ENCODE measurements at places on chromosomes 3 and 15.
A peak's percentile ranks its signal among the peaks of the same experiment; 100 is the strongest.

GRCh38 chr3:78348664-78349063, 1308.8 kb downstream of the ROBO2 start:
- DNase-seq, result no peak

- DNase-seq, result no peak
Observed at GRCh38 chr15:29056839-29057450, 171.2 kb downstream of the APBA2 start.

- no peak for DNase-seq
Observed at GRCh38 chr3:72123908-72124441, 339.0 kb upstream of the PROK2 start.

- DNase-seq, result peak; percentile 39
Observed at GRCh38 chr3:8629151-8630021, 15.2 kb downstream of the SSUH2 start.

DNA sequence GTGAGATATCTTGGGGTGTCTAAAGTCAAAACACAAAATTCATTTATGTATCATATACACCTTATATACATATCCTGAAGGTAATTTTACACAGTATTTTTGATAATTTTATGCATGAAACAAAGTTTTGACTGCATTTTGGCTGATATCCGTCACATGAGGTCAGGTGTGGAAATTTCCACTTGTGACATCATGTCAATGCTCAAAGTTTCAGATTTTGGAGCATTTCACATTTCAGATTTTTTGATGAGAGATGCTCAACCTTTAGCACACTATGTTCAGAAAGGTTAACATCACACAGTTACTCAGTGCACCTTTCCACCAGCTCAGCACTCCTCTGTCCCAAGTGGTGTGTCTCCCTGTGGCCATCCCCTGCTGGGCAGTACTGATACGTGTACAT, 37.7 kb upstream of the CPB1 start:
- DNase-seq, result no peak

- no peak for DNase-seq
Observed at GRCh38 chr15:101004500-101004899, 85.3 kb downstream of the LRRK1 start.

DNA sequence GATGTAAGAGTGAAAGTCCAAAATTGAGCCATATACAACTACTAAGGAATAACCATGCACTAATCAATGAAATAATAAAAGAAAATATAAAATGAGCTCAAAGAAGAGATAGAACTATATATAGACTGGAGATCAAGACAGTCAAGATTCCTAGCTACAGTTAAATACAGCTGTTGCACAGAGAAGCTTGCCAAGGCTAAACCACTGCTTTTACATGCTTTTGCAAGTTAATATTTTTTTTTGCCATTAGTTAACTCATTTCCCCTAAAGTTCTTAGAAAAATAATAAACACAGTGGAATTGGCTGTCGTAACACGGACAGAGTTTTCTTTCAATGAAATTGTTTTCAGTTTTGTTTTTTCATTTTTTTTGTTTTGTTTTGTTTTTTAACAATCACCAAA, 123.0 kb downstream of the VGLL3 start:
- no peak for DNase-seq

DNA sequence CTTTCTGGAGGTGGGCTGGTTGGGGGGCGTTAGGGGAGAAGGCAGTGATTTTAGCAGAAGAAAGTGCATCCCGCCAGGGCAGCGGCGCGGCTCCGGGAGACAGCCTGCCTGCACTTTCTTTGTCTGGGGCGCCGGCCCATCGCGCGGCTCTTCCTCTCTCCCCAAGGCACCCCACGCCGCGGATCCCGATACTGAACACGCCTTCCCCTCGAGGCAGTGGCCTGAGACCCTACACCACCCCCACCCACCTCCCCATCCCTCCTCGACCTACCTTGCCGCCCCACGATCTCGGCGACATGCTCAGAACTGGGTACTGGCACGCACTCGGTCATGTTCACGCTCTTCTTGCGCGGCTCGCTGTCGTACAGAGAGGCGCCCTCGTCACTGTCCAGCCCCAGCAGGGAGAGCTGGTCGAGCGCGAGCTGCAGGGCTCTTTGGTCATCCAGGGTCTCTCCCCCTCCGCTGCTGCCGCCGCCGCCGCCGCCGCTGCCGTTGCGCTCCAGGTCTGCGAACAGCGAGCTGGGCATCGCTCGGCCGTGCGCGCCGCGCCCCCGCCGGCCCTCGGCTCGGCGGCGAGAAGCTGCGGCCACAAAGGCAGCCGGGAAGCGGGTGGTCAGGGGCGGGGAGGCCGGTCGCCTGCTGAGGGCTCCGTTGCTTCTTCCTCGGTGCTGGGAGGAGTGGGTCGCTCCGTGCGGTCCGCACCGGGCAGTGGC, 483 bp downstream of the MEX3B start:
- peak; percentile 9 for DNase-seq

DNA sequence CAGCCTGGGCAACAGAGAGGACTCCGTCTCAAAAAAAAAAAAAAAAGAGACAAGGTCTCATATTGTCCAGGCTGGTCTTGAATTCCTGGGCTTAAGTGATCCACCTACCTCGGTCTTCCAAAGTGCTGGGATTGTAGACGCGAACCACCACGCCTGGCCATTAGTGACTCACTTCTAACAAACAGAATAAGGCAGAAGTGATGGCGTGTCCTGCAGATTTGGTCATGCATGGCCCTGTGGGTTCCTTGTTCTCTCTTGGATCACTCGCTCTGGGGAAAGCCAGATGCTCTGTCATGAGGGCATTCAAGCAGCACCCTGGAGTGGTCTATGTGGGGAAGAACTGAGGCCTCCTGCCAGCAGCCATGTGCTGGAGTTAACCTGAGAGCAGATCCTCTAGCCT, 27.4 kb upstream of the TJP1 start:
- DNase-seq, result no peak

DNA sequence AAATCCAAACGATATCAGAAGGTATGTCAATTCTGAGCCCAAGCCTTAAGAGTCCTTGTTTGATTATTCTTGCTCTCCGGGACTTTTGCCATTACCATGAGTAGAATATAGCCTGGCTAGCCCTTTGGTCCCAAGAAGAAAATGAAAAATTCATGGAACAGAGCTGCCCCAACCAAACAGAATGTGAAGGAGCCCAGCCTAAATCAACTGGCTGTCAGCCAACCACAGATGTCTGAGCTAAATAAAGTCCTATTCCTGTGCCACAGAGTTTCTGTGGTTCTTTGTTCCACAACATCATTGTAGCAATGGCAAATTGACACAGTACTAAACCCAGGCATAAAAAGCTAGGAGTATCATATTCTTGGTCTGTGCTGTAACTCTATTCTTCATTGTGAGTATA, 185.2 kb downstream of the CPNE4 start:
- no peak for DNase-seq

- no peak for DNase-seq
Observed at GRCh38 chr3:169676925-169677537, 13.5 kb upstream of the MECOM start.

DNA sequence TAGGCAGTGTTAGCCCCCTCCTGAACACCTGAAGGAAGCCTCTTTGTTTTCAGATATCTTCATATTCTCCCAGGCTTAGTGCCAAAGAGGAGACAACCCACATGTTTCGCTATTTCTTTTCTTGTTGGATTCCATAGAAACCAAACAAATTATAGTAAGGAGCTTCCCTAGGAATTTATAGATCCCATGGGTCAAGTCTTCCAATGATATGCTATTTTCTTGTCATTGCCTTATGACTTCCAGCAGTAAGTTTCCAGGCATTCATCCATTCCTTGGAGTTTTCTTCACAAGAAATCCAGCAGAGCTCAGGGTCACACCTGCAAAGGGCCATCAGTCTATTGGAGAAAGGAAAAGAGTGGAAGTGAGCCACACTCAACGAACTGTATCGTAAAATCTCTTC, 9.9 kb upstream of the KCNMB2 start:
- DNase-seq, result no peak

DNA sequence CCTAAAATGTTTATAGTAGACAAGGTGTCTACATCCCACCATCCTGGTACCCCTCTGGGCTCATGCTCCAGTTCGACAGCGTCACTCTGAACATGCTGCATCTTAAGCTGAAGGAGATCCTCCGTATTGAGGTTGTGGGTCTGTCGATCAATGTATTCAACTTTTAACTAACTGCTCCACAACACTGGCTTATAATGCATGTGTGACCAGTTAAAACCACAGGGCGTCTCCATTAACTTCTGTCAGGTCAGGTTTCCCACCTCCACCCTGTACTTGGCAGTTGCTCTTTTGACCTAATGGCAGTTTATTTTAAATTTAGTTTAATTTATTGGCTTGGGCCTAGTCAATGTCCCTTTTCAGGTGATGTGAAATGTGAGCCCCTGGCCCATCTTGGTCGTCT, 17.8 kb upstream of the RARRES1 start:
- DNase-seq, result no peak

GRCh38 chr15:50116477-50116876, 2.6 kb downstream of the ATP8B4 start:
- no peak for DNase-seq

DNA sequence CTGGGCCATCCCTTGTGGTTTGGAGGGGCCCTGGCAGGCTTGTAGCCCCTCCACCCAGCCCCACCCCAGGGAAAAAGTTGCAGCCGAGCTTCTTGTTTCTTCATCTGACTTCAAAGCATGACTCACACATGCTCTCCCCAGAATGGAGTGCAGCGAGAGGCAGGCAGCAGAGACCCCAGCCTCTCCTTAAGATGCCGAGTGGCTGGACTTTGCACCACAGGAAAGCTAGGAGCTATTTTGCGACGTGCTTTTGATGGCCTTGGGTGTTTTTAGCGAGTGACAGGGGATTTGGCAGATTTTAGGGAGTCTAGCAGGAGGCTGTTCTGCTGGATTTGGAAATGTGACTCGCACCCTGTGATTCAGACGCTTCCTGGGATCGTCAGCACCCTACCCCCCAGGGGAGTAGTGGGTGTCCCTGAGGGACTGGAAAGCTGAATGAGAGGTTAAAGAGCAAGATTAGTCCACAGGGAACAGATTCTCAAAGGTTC, 14.2 kb downstream of the BAHD1 start:
- DNase-seq, result no peak

GRCh38 chr15:58441376-58442070, 9.7 kb downstream of the LIPC start:
- no peak for DNase-seq

DNA sequence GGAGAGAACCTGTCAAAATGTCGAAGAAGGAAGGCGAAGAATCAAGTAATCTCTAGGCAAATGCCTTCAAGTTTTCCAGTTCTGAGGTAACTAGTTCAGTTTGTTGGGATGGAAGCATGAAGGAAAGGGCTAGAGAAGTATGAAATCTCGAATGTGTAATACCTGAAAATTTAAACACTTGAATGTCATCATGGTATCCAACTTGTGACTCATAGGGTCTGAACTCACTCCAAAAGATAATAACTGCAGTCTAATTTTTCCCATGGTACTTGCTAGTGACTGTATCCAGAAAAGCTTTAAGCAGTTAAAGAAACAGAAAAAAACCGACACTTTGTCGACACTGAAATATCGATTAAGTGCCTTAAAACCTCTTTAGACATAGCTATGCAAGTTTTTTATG, 102.9 kb upstream of the CHRM5 start:
- no peak for DNase-seq

GRCh38 chr3:45644063-45644790, 45.0 kb upstream of the SACM1L start:
- DNase-seq, result no peak

DNA sequence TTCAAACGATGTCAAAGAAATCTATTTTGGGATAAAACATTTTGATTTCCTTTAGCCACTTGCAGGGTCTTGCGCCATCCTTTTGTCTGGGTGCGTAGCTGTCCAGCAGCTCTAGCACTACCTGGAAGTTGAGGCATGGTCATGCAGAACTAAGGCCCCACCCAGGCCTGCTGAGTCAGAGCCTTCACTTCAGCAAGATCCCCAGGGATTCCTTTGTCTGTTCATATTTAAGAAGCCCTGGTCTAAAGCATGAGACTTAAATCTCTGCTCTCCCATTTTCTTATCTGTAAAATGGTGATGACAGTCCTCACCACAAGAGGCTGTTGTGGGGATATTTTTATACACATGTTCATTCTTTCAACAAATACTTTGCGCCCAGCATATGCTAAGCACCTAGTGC, 99.0 kb upstream of the CTDSPL start:
- no peak for DNase-seq

GRCh38 chr3:186385856-186386602, 24.0 kb upstream of the DGKG start:
- no peak for DNase-seq

DNA sequence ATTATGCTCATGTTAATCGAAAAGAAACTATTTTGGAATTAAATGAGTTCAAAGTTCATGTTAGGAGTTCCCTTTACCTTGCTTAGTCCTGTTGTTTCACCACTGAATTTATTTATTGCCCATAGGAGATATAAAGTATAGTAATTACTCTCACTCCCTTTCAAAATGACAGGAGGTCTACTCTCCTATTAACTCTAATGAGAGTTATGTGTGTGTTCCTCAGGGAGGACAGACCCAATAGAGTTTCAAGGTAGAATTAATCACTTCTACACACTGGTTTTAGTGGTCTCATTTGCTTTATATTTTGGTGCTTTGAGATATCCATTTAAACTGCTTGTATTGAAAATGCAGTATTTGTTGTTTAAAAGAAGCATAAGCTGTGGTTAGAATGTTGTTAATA, 398.9 kb downstream of the NLGN1 start:
- no peak for DNase-seq

GRCh38 chr15:98953000-98953787, 54.4 kb downstream of the PGPEP1L start:
- no peak for DNase-seq

GRCh38 chr15:81492331-81492968, 118.4 kb upstream of the TMC3 start:
- DNase-seq, result no peak

- DNase-seq, result peak; percentile 65
Observed at GRCh38 chr15:77634266-77634962, 1.7 kb upstream of the LINGO1 start.

- no peak for DNase-seq
Observed at GRCh38 chr3:71901645-71902044, 116.7 kb upstream of the PROK2 start.

DNA sequence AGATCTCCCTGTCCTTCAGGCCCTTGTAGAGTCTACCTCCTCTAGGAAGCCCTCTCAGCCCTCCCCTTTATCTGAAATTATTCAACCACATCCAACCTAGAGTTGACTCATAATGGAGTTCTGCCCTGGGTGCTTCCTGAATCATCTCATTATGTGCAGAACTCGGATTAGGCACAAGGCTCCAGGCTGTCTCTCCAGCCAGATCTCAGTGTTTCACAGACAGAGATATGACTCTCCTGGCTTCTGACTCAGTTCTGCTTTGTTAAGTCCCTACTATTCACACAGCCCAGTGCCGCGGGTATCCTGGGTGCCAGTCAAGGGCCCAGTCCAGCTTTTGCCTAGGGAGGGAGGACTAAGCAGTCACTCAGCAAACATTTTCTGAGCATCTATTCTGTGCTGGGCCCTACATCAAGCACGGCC, 9.3 kb downstream of the STRA6 start:
- DNase-seq, result no peak

GRCh38 chr3:141009496-141009895, 41.7 kb upstream of the SPSB4 start:
- DNase-seq, result no peak

GRCh38 chr3:72462595-72463011, 385.6 kb downstream of the SHQ1 start:
- DNase-seq, result no peak

- no peak for DNase-seq
Observed at GRCh38 chr3:153334558-153334957, 172.5 kb downstream of the RAP2B start.
